ENCODE measurements at places on chromosomes 16 and 17. TPM values are rescaled to one million over a fixed set of nuclear protein-coding genes. Genes with fewer than 3 reads are reported as not detected.

GRCh38 chr17:79410681-79411080 is 200.2 kb downstream of the RBFOX3 start:
- peaks cover 11% of the 10 kb centered on the region for H3K4me1 ChIP-seq
- no peaks in the 10 kb centered on the region for H3K36me3 ChIP-seq
- no peak for DNase-seq

DNA sequence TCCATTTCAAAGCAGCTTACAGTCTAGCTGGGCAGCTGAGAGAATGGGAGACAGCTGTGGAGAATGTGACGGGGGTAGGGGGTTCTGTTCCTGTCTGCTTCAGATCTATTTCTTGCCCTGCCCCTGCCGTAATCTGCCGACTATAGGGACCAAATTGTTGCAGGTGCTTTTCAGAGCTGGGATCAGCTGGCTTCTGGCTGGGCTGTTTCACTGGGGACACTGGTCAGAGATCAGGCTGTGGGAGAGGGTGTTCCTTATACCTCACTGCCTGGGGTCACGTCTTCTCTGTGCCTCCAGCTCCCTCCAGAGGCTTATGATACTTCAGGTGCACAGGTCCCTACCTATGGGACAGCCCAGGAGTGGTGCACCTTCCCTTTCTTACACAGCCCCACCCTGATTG is 514.9 kb upstream of the GOT2 start:
- H3K27me3 ChIP-seq, result no peaks in the 10 kb centered on the region
- no peak overlapping the region for H3K4me3 ChIP-seq
- H3K4me1 ChIP-seq, result no peaks in the 10 kb centered on the region
- H3K36me3 ChIP-seq, result no peaks in the 10 kb centered on the region
- no peak for DNase-seq

GRCh38 chr17:42180922-42181850 is at the start of gene KCNH4:
TSS of gene KCNH4 (minus strand) at chr17:42181142. CDS start at chr17:42180945, 197 bp downstream.
- peaks cover 44% of the 10 kb centered on the region for H3K27me3 ChIP-seq
- H3K27ac ChIP-seq, result no peak within 1 kb of the TSS
- no peak for DNase-seq
- no peaks in the 10 kb centered on the region for H3K36me3 ChIP-seq

DNA sequence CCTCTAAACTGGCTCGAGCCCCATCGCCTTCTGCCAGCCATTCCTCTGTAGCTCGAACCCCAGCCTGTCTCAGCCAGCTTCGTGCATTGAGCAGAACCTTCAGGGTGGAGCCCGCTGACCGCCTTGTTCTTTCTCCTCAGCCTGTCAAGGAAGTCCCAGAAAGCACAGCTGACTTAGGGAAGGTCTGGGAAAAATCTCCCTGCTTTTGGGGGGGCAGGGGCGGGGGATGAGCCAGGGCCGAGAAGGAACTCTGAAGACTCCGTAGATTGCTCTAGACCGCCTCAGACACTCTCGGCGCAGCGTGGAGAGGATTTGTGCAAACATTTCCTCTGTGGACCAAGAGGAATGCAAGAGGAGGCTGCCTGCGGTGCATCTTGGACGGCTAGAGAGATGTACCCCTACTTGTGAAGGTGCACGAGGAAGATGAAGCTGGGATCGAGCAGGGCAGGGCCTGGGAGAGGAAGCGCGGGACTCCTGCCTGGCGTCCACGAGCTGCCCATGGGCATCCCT is at the start of gene GLP2R:
TSS of gene GLP2R (plus strand) at position 284 of the 510 bp plus-strand sequence. CDS start at position 424, 140 bp downstream.
- no peaks in the 10 kb centered on the region for H3K27me3 ChIP-seq
- peak within 1 kb of the TSS; percentile 38 for H3K27ac ChIP-seq
- H3K4me1 ChIP-seq, result peaks cover 53% of the 10 kb centered on the region
- H3K36me3 ChIP-seq, result no peaks in the 10 kb centered on the region

Gene ACE
- total RNA-seq, result 0.91 TPM

Gene COG8
- total RNA-seq, result 50.8 TPM
